Epithelial cell of proximal tubule (primary cell): ENCODE measurements at places on chromosomes 12 and 14.

- peak; percentile 57 for DNase-seq
Measured at GRCh38 chr12:88242571-88242925, 100.4 kb downstream of the TMTC3 start.

DNA sequence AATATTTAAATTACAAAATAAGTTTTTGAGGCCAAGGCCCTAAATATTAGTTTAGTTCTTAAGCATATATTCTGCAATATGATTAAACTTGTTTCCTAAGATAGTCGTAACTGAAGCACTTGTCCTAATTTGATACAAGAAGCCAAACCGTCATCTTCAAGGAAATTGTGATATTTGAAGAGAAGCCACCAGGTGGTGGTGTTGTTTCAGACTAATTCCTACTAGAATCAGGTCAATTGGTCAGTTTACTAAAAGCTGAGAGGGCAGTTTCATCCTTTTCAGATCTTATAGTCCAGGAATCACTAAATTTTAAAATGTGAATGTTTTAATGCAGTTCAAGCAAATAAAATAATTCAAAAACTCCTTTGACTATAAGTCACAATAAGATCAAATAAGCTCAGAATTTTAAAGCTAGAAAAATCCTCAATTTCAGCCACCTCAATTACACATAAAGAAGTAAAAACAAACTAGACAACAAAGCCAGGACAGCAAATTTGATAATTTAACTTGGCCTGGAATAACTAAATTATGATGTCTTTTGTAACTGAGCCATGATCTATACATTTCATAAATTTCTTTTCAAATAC lies 7.1 kb upstream of the ARL1 start:
- DNase-seq: no peak

- DNase-seq: no peak
Measured at GRCh38 chr12:101459642-101460346, 15.3 kb upstream of the SPIC start.

DNA sequence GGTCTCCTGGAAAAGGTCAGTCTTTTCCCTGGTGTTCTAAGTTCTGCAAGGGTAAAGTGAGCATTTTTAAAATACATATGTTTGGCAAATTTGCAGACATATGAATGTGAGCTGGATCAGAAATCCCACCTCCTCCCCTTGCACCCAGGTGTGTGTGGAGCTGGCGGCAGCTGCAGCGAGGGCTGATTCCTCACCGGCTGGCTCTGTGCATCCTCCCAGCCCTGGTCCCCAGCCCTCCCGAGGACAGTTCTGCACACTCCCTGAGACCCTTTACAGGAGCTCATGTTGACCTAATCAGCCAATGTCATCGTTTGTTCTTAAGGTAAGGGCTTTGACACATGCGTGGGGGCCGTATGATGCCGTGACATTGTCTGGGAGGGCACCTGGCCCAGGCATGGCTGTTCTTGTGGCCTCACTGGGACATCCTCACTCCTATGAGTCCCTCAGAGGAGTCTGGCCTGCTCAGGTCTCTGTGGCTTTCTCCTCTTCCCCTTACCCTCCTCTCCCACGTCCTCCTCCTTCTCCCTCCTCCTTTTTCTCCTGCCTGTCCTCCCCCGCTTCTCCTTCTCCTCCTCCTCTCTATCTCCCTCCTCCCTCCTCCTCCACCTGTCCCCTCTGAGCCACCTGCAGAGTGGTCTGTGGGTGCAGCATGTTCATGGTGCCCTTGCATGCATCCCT lies 289.2 kb upstream of the SFSWAP start:
- DNase-seq: no peak

GRCh38 chr14:104195878-104196277 lies 57.5 kb downstream of the KIF26A start:
- no peak for DNase-seq

DNA sequence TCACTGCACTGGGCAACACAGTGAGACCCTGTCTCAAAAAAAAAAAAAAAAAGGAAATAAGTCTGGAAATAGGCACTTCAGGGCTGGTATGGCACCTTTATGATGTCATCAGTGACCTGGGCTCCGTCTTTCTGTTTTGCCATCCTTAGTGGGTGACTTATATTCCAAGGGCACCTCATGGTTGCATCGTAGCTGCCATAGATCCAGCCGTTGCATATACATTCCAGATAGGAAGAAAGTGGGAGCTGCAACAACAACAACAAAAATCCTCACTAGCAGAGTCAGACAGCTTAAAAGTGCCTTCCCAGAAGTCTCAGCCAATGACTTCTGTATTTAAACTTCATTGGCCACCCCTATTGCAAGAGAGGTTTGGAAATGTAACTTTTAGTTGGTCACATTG lies 26.4 kb downstream of the MYL2 start:
- DNase-seq: no peak

- DNase-seq: no peak
Measured at GRCh38 chr14:71618047-71618446, 314.2 kb upstream of the RGS6 start.
